ENCODE measurements at places on chromosomes 5 and 9.

GRCh38 chr5:105836887-105837286, 1833.8 kb downstream of the EFNA5 start:
- no peak for DNase-seq

DNA sequence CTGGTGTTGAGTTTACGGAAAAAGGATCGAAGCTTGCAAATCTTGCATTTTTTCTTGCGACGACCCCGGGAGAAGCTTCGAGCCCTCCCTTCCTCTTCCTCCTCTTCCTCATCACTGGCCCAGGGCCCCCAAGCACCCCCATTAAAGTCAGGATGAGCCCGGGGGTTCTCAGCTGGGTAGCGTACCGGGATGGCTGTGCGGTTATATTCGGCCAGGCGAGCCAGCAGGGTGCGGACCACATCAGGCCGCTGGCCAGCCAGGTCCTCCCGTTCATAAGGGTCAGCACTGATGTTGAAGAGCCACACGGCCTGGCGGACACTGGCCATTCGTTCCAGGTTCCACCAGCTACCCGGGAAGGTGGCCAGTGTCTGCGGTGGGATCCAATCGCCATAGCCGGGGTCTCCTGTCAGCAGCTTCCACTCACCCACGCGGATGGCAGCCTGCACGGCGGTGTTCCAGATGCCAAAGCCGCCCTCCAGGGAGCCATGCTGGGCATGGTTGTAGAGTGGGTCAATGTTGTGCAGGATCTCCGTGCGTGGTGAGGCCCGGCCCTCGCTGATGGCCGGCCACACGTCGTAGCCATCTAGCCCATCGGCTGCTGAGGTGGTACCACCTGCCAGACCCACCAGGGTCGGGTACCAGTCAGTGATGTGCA, 5.3 kb downstream of the ARSI start:
- no peak for DNase-seq

DNA sequence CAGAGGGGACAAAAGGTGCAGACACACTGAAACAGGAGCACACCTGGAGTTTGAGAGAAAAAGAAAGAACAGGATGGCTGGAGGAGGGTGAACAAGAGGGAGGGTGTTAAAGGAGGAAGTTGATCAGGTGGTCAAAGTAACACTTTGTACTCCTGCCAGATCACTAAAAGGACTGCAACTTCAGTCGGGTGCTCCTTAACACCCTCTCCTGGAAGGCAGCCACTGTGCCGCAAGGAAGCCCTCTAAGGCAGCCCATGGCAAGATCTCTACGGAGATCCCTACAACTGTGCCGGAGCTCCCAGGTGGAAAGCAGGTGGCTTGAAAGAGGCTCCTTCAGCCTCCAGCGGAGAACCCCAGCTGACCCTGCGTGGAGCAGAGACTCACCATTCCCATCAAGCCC, 124.4 kb upstream of the MSX2 start:
- DNase-seq = no peak

- DNase-seq = no peak
These were observed 19.1 kb downstream of the PTGS1 start for GRCh38 chr9:122389799-122390481.

DNA sequence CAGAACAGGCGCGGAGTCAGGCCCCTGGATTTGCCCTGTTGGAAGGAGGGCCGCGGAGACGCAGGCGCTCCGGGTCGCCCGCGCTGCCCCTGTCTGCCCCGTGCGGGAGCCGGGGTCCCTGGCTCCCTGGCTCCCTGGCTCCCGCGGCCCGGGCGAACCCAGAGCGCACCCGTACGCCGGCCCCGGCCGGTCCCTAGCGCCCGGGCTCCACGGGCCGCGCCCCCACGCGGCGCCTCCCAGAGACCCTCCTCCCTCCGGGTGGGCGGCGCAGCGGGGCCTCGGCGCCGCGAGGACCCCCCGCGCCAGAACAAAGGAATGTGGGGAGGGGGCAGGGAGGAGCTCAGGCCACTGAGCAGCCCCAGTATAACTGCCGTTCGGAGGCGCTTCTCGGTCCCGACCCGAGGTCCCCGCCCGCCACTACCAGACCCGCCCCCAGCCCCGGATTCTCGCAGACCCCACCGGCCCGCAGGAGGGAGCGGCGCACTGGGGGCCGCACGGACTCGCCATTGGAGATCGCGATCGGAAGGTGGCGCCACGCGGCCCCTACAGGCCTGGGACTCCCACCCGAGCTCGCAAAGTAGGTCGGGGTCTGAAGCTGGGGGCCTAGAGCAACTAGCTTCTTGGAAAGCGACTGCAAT, 2.4 kb downstream of the NFIL3 start:
- DNase-seq = no peak

DNA sequence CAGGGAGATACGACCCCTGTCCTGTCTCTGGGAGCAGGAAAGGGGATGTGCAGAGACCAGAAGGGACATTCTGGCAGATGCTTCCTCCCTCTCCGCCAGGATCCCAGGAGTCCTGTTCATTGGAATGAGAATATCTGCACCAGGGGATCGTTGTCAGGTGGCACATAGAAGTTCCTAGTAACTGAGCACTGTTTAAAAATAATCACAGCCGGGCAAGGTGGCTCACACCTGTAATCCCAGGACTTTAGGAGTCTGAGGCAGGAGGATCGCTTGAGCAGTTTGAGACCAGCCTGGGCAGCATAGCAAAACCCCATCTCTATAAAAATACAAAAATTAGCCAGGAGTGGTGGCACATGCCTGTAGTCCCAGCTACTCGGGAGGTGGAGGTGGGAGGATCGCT, 12.3 kb downstream of the SARDH start:
- DNase-seq = no peak

DNA sequence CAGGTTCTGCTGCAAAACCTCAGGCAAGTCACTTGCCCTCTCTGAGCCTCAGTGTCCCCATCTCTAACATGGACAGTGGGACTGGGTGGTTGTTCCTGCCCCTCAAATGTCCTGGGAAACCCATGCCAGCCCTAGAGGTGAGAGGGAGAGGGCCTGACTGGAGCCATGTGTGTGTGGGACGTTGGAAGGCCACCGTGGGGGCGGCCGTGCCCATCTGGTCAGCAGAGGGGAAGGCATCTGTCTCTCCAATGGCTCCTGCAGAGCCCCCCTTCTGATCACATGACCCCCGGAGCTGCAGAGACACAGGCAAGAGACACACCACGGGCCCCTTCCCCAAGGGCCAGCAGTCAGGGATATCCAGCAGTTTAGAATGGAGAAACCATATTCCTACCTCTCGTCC, 1.7 kb downstream of the DNM1 start:
- DNase-seq = no peak

DNA sequence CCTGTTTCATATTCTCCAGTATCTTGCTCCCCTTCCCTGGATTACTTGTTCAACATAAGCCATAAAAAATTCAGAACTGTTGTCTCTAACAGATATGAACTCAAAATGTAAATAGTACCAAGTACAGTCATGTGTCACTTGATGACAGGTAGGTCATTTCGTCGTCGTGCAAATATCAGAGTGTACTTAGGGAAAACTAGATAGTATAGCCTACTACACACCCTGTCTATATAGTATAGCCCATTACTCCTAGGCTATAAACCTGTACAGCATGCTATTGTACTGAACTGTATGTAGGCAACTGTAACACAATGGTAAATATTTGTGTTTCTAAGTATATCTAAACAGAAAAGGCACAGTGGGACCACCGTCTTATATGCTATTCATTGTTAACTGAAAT, 39.1 kb downstream of the SMIM15 start:
- no peak for DNase-seq

DNA sequence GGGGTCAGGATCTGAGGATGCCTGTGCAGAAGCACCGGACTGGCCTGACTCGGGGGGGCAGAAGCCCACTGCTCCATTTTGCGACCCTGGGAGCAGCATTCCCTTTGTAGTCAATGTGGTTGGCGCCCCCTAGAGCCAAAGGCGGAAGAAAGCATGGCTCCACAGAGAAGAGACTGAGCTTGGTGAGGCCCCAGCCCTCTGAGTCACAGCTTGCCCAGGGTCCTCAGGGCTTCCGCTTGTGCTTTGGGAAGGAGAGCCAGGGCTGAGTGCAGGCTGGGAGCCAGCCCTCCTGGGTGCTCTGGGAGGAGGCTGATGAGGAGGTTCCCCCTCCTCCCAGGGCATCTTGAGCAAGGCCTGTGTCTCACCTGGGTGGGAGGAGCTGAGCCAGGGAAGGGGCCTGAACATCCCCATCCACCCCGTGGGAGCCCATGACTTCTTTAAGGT, 5.5 kb upstream of the AQP3 start:
- DNase-seq = no peak

DNA sequence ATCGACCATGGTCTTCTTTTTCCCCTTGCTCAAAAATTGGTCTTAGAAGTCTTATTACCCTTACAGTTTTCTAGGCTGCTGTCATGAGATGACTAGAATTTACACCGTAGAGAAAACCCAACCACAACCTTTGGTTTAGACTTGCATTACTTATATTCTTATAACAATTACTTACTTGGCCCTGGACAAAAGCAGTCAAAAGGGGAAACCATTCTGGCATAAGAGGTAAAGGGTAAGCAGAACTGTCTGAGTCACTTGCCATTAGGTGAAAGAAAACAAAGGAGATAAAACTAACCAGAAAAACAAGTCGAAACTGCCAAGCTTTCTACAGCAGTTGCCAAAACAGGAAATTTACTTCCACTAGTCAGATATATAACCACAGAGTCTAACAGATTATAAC, 17.9 kb downstream of the TMEM245 start:
- no peak for DNase-seq

- no peak for DNase-seq
These were observed 12.6 kb upstream of the CCNG1 start for GRCh38 chr5:163424836-163425235.

- DNase-seq = no peak
These were observed 160.9 kb upstream of the LHFPL2 start for GRCh38 chr5:78809444-78809843.

GRCh38 chr9:14155237-14155636, 158.7 kb downstream of the NFIB start:
- no peak for DNase-seq

DNA sequence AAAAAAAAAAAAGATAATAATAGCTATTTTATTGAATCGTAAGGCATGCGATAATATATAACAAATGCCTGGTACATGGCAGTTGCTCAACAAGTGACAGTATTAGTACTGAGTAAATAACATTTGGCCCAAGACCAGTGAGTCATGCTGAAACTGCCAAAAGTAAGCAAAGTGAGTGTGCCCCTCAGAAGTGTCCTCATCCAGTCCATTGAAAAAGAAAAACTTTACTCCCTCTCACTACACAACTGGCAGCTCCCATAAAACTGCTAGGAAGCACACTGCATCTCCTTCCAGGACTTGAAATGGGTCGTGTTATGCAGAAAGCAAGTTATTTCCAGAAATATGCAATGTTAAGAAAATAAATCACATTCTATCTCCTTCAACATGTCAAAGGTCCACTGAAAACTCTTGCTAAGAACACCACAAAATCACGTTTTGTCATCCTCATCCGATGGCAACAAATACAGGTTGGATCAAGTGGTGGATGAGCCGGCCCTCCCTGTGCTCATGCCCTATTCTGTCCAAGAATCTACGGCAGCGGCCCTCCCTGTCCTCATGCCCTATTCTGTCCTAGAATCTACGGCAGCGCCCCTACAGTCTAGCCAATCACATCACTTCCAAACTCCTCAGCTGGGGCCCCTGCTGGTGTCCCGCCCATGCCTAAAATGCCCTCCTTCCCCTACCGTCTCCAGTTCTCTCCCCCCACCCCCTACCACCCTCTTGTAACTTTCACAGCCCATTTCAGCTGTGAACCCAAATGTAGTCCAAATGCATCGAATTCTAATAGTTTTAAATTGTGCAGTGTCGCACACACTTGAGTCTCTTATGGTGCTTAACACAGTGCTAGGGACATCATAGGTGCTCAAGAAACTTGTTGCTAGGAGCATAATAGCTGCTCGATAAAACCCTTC, 12.5 kb downstream of the PTCH1 start:
- no peak for DNase-seq

DNA sequence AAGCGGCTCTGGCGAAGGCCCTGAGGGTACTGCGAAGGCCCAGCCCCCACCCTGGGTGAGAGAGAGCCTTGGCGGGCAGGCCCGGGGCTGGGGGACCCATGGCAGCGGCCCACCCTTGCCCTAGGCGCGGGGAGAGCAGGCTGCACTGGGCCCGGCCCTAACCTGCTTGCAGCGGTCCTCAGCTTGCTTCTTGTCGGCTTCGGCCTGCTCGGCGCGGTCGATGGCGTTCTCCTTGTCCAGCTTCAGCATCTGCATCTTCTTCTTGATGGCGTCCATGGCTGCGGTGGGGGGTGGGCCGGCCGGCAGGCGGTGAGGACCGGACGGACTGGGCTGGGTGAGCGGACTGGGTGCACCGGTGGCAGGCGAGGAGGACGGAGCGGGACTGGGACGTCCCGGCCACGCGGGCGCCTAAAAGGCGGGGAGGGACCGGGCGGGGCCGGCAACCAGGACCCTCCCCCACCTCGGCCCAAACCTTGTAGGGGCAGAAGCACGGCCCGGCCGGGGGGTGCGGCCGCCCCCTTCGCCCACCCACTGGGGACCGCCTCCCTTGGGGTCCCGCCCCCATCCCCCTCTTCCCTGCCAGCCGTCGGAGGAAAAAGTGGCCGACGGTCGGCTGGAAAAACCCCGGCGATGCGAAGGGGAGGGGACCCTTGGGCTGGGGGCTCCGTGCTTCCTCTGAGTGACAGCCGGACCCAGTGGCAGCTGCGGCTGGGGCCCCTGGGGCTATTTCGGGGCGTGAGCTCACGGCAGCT, at the start of gene TPM2:
TSS of gene TPM2 (minus strand) at position 384 of the 752 bp plus-strand sequence. CDS start at position 276, 108 bp downstream.
- no peak for DNase-seq
